Stimulated activated CD8-positive, alpha-beta memory T cell treated with anti-CD3 and anti-CD28 coated beads, Interleukin-4, amount 100 ng/mL, for 24 hours (primary cell): ENCODE measurements at places on chromosomes 2 and 18.

DNA sequence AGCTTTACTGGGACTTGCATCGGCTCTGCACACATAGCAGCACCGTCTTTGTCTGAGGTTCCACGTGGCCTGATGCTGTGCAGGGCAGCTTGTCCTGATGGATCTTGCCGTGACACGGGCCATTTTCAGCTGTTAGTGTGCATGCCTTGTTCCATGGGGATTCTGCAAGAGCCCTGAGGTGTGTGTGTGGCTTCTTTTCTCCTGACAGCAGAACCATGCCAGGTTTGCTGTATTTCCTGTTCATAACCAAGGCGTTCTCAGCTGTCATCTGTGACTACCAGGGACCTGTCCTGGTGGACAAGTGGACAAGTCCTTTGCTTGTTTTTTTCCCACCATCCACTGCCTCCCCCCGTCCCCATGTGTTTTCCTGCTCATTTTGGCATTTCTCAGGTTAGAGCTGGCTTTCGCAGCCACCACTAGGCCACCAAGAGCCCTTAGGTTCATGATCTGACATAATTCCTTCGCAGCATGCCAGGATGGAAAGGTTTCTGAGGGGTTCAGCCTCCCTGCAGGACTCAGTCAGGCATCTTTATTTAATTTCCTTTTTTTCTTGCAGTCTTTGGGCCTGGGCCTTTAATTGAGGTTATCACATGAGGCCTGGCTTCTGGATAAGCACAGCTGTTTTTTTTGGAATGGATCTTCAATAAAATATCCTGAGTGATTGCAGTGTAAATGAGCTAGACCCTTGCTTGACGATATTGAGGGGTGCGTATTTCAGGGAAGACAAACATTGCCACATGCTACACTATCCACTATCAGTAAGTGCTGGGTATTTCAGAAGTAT lies 139.4 kb downstream of the NCK2 start:
- DNase-seq: no peak

DNA sequence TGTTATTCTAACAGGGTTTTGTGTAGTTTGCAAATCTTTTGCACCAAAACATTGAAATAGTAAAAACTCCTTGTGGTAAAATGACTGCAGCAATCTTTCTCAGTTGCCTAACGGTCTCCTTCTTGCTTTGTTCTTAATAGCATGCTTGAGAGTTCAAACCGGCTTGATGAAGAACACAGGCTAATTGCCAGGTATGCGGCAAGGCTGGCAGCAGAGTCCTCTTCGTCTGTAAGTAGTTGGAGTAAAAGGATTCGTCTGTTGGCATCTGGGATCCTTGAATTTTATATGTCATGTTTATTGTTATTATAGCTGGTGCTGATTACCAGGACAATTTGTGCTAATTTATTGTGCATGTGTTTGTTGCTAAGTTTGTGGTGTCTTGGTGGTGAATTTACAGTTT lies 138.1 kb downstream of the DTNA start:
- no peak for DNase-seq

DNA sequence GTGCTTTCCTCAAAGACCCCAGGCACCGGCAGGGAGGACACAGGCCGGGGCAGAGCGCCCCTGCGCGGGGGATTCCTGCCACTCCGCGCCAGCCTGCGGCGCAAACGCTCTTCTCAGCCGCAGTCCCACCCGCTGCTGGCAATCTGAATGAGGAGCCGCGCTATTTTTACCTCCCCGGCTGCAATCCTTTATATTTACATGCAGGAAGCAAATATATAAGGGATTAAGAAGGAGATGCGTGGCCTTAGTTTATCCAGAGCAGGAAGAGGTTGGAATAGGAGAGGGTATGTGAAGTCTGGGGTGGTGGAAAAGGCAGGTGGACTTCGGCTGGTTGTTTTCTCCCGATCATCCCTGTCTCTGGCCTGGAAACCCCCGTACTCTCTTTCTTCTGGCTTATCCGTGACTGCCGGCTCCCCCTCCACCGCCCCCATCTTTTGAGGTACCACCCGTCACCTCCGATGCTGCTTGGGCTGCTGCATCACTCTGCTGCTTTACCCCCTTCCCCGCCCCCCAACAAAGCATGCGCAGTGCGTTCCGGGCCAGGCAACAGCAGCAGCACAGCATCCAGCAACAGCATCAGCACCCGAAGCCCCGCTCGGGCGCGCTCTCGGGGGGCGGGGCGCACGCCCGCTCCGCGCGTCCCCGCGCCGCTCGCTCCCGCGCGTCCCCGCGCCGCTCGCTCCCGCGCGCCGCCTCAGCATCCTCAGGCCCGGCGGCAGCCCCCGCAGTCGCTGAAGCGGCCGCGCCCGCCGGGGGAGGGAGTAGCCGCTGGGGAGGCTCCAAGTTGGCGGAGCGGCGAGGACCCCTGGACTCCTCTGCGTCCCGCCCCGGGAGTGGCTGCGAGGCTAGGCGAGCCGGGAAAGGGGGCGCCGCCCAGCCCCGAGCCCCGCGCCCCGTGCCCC lies at the start of gene ADAM23:
TSS of gene ADAM23 (plus strand) at position 700 of the 902 bp plus-strand sequence. CDS start 335 bp downstream, outside the sequence.
- peak; percentile 14 for DNase-seq

DNA sequence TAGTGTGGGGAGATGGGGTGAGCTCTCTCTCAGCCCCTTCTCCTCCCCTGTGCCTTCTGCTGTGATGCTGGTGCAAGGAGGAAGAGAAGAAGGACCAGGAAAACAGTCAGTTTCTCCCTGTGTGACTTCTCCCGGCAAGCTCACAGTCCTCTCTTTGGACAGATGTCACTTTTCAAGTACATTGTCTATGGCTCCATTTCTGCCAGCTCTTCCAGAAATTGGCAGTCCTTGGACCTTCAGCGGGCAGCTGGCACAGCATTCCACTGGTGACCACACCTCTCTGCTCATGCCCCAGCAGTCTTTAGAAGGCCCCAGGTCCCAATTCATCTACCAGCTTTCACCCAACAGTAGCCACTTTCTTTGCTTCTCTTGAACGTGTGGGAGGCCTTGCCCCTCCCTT lies 63.9 kb downstream of the AOX1 start:
- DNase-seq: no peak

GRCh38 chr2:174597345-174598047 lies at the start of gene WIPF1:
Gene WIPF1 (minus strand): TSS chr2:174597804. CDS start chr2:174585573, 12,231 bp downstream.
- no peak for DNase-seq

GRCh38 chr2:207385903-207386302 lies 143.9 kb upstream of the CREB1 start:
- no peak for DNase-seq

DNA sequence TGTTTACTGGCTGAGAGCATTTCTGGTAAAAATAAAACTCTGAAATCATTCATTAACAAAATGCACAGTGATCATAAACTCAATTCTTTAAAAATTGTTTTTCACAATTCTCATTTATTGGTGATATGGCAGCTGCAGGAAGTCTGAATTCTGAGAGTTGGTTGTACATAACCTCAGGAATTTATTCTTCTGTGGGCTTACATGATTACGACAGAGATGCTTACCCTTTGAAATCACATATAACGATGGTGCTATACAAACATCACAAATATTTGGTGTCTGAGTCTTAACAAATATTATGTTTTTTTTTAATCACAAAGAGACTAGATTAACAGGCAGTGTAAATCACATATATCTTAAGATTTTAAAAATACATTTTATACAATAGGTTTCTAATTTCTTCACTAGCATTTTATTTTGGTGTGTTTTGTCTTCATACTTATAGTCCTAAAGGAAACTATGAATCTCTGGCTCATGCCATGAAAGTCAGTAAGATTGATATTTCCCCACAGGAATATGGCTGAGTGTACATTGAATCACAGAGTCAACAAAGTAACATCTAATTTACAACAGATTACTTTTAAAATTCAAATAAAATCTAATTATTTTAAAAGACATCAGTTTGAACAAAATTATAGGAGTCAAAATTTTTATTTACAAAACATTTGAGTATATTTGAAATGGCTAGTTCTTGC lies 318.8 kb upstream of the THUMPD2 start:
- DNase-seq: no peak

DNA sequence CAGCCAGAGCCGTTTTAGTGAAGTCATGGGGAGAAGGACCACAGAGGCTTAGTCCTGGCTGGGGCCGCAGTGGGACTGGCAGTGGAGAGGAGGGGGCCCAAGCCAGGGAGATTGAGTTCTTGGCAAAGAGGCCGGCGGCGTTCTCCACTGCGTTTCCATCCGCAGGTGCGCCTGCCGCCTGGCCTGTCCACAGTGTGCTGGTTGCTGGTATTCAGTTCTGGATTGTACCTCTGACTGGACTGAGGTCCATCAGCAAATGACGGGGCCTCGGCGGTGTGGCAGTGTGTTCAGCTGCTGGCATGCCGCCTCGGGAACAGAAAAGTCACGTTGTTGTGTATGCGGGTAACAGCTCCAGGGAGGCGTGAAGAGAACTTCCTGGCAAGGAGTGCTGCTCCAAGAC lies 36.8 kb downstream of the LRRFIP1 start:
- no peak for DNase-seq

DNA sequence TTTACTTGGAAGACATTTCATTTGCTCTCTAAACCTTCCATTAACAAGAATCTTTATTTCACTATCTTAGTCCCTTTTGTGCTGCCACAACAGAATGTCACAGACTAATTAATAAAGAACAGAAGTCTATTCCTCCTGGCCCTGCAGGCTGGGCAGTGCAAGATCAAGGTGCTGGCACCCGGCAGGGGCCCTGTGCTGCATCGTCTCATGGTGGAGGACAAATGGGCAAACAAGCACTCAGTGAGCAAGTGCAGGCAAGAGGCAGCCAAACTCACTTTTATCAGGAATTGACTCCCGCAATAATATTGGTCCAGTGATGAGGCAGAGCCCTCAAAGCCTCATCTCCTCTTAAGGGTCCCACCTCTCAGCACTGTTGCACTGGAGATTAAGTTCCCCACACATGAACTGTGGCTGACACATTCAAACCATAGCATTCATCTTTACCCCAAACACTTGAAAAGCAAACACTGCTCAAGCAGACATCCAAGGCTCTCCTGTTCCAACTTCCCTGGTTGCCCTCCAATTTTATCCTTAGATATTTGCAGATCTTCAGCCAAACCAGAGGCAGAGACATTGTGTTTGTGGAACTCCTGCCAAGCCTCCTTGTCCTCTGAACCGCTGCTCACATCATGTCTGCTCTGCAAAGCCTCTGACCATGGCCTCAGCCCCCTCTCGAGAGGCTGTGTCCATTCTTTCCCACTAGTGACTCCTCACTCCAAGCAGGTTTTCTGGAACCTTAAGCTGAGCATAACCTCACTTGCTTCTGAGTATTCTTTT lies 404.4 kb upstream of the SOX11 start:
- DNase-seq: no peak

- no peak for DNase-seq
These were observed 118.4 kb downstream of the GLI2 start for GRCh38 chr2:120854014-120854620.

DNA sequence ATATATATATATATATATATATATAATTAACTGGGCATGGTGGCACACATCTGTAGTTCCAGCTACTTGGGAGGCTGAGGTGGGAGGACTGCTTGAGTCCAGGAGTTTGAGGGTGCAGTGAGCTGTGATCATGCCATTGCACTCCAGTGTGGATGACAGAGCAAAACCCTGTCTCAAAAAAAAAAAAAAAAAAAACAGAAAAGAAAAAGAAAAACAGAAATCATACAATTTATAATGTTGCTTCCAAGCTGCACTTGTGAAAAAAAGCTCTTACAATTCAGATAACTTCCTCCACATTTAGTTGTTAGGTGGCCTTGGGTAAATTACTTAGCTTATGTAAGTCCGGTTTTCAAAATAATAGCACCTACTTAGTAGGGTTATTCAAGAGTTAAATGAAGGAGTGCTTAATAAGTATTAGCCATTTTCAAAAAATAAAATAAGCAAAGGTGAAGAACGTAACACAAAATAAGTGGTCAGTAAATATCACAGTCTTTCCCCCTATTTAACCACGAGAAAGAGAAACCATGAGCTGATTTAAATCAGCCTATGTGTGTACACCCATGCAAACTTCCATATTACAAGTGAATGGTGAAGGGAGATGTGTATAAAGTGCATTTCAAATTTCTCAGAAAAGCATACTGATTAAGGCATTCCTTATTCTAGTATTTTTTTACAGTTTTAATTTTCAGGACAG lies 2.3 kb downstream of the WIPF1 start:
- no peak for DNase-seq

- DNase-seq: no peak
These were observed 140.4 kb downstream of the CTIF start for GRCh38 chr18:48679236-48679635.

GRCh38 chr2:33122726-33123125 lies 176.0 kb downstream of the LTBP1 start:
- no peak for DNase-seq

DNA sequence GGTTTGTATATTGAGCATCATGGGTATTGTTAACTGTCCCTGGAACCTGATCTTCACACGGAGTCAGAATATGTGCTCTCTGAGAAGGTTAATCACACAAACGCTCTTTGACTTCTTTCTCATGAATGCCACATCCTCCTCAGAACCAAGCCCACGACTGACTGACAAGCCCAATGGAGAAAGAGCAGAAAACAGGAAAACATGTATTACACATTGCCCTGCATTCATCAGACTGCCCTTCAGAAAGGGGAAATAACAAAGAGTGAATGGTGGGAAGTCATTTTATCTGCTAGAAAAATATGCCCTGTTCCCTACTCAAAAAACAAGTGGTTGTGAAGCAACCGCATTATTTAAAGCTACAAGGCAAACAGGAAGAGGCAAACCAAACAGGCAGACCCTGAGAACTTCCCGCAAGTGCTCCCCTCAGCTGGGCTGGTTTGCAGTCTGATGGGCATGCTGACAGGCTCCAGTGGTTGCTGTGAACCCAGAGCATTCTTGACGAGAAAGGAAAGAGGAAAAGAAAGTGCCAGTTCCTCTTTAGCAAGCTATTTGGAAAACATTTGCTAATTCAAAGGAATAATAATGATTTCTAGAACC lies 172.9 kb upstream of the SETBP1 start:
- peak; percentile 4 for DNase-seq

DNA sequence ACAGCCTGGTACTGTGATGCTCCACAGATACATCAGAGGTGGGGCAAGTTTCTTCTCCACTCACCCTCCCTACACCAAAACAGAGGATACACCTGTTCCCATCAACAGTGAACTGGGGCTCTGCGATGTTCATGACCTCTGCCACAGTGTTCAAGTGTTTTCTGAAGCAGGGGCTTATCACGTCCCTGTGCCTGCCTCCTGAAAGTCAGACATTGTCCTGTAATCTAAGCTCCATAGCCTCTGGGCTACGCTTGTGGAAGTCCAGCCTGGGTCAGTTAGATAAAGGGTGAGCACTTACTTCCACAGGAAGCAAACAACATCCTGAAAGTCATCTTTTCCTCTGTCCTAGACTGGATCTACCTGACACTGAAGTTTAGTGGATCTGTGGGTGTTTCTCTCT lies 20.2 kb upstream of the MRO start:
- DNase-seq: no peak

DNA sequence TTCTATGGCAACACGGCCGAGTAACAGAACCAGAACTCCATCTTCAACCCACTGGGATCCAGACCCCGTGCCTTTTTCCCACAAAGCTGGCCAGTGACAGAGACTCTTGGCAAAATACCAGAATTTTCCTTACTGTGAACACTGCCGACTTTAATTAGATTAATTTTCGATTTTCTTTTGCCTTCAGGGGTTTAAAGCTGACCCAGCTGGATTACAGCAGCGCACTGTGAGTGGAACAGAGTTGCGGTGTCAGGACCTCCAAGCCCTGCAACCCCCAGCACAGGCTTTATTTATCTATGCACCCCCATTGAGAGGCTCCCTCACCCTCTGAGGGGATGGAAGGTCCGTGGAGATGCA lies 36.4 kb downstream of the CTIF start:
- DNase-seq: no peak

- no peak for DNase-seq
These were observed 177.1 kb upstream of the HAAO start for GRCh38 chr2:42969231-42970150.
